ENCODE measurements at places on chromosomes 12 and 14.

- no peak for DNase-seq
Measured at GRCh38 chr14:74308695-74309094, 6.0 kb upstream of the ABCD4 start.

- peak; percentile 55 for DNase-seq
Measured at GRCh38 chr12:124740691-124741137, 123.0 kb downstream of the SCARB1 start.

DNA sequence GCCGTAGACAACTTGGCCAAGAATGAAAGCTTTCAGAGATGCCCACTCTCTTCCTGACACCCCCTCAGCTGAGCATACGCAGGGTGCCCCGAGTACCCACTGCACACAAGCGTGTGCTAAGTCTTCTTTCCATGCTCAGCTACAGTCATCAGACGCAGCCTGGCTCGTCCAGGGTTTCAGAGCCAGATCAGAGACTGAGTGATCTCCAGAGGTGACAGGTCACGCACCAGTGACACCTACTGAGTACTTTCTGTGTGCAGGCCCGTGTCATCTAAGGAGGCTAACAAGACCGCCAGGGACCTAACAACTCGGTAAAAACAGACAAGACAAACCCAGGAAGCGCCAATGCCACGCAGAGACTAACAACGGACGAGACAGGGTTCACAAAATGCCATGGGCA is 25.1 kb downstream of the STX2 start:
- DNase-seq, result no peak

GRCh38 chr12:43480591-43480990 is 71.4 kb downstream of the ADAMTS20 start:
- DNase-seq, result no peak

DNA sequence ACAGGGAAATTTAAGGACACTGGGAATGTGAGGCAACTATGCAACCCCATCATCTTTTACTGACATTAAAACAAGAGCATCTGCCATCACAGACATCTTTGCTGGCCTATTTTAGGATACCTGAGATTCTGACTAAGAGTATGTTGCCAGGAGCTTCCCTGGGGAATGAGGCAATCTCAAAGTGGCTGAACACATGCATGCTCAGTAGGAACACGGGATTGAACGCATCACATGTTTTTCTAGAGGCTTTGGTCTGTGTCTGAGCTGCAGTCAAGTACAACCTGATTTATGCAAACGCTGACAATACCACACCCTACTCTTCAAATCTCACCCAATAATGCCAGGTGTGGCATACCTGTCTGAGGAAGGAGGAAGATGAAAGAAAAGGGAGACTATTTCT is 416.5 kb downstream of the NELL2 start:
- DNase-seq, result no peak

- no peak for DNase-seq
Measured at GRCh38 chr12:67968321-67968720, 20.9 kb upstream of the IFNG-AS1 start.

DNA sequence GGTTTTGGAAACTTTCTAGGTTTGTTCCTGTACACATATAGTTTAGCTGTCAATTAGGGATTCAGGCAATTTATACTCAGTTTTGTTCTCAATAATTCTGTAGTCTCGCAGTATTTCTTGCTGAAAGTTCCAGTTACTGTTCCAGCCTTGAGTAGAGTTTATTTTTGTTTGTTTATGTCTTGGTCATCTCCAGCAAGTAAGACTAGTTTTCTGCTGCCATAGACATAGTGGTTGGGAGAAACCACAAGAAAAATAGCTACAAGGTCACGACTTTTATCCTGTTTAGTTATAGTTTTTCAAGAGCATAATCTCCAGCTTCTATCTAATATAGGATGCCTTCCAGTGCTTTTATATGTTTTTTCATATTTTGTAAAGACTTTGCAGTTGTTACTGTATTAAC is 99.6 kb upstream of the FOXG1 start:
- no peak for DNase-seq

GRCh38 chr12:95591731-95592130 is 40.5 kb upstream of the USP44 start:
- DNase-seq, result no peak

- no peak for DNase-seq
Measured at GRCh38 chr12:122348505-122348904, 74.0 kb downstream of the CLIP1 start.

DNA sequence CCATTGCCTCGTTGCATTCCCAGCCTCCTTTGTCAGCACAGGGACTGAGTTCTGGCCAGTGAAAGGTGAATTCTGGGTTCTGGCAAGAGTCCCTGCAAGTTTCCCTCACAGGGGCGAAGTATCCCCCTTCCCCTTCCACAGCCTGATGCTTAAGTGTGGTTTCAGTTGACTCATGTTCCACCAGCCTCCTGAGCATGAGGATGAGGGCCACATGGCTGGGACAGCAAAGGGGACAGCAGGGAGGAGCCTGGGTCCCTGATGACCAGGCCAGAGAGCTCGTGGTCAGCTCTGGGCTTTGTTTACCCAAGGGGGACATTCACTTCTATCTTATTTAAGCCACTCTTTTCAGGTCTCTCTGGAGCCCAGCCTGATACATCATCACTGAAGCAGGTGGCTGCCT is 36.5 kb downstream of the CACNA2D4 start:
- DNase-seq, result no peak

DNA sequence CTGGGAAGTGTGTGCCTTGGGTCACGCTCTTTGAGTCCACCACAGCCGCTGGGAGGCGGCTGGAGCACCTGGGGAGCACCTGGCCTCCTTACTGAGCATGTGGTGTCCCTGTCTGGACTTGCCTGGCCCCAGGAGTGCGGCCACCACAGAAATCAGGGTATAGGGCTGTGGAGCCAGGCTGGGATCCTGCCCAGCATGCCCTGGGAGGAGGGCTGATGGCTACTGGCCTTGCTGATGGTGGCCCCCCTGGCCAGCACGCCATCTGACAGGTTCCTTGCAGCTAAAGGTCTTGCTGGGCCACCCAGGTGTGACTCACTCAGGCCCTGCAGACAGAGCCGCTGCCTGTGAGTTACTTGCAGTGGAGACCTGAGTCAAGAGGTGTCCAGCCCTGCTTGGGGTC is 6.0 kb downstream of the ULK1 start:
- peak; percentile 28 for DNase-seq

GRCh38 chr12:57896434-57897201 is 44.7 kb upstream of the ATP23 start:
- DNase-seq, result peak; percentile 51

- no peak for DNase-seq
Measured at GRCh38 chr14:88910386-88910785, 85.9 kb downstream of the TTC8 start.

DNA sequence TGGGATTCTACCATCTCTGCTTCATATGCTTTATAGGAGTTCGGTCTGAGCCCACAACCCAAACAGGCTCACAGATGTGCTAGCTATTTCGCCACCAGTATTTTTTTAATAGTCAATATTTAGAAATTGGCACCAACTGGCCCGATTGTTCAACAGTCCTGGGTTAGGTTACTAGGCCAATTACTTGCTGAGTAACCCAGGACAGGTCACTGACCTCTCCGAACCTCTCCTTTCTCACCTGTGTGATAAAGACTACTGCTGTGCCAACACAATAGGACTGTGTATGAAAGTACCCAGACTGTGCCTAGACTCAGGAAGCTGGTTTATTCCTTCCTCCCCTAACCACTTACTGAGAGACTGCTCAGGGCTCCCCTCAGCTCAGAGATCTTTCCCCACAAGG is 8.3 kb downstream of the BDKRB2 start:
- no peak for DNase-seq

DNA sequence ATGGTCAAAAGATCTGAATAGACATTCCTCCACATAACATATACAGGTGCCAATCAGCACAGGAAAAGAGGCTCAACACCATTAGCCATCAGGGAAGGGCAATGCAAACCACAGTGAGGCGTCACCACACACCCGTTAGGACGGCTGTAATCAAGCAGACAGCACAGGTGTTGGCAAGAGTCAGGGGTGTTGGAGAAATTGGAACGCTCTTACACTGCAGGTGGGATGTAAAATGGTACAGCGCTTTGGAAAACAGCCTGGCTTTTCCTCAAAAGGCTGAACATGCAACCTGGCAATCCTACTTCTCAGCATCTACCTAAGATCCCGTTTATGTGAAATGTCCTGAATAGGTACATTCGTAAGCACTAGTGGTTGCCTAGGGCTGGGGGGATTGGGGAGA is 21.5 kb upstream of the MMP17 start:
- no peak for DNase-seq

DNA sequence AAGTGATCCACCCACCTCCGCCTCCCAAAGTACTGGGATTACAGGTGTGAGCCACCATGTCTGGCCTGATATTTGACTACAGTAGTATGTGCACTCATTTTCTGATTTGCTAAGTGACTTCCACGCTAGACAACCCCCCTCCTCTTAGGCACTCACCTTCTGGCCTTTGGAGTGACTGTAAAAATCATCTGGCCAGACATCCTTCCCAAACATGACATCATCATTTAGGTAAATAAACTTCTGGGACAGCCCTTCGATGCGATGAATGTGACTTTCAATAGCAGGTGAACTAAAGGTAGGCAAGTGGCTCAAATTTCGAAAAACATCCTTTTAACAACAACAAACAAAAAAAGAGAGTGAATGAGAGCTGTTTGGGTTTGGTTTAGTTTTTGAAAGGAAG is 30.6 kb upstream of the SYCP3 start:
- no peak for DNase-seq

DNA sequence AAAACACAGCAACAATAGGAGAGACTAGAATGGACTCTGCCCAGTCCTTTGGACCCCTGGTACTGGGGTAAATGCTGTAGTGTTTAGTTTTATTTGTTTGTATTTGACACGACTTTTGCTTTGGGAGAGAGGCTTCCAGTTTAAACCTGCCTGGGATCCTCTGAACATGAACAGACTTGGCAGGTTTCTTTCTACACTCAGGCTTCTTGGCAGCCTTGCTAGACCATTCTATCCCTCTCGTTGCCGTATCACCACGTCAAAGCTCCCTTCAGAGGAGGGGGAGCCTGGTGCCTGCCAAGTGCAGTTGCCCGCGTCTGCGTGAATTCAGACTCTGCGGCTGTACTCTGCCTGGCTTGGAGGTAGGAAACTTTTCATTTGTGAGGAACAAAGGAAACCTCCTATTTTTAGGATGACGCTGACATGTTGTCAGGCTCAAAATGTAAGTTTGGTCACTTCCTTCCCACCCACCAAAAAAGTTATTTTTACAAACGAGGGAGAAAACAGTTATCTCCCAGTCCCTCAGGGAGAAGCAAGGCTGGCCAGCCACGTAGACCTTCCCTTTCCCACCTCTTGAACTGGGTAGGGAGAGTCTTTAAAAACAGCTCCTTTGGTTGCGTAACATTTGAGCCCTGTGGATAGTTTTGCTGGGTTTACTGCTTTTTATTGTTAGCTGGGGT is 25.9 kb downstream of the CD9 start:
- DNase-seq, result no peak

GRCh38 chr12:119381471-119382235 is 47.1 kb downstream of the CCDC60 start:
- no peak for DNase-seq

GRCh38 chr12:65663648-65664047 is 160.6 kb upstream of the HMGA2 start:
- DNase-seq, result no peak

DNA sequence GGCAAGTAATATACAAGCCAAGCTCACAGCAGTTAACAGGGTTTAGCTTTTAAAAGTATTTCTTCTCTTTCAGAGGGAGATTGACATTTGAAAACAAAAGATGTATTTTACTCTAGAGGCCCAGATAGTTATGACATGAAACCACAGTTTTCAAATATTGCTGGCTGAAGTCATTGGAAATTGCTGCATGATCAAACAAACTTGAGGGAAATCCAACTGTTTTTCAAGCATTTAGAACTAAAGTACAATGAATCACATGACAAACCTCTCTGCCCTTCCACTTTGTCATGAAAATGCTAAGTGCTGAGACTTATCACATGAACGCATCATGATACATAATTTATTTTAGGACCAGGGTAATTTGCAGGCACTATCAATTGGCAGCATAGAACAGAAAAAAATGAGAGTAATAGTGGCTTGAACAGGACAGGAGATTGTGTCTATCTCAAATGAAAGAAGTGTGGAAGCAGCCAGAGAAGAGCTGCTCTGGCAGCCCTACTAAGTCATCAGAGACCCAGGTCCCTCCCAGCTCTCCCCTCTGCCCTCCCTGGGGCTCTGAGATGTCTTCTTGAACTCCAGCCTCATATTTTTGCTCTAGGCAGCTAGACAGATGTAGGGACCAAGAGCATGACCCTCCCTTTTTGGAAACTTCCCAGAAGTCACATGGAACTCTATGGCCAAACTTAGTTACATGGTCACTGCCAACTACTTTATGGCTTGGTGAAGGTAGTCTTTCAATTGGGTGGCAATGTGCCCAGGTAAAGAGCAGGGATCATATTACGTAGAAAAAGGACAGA is 90.1 kb upstream of the PELI2 start:
- no peak for DNase-seq

DNA sequence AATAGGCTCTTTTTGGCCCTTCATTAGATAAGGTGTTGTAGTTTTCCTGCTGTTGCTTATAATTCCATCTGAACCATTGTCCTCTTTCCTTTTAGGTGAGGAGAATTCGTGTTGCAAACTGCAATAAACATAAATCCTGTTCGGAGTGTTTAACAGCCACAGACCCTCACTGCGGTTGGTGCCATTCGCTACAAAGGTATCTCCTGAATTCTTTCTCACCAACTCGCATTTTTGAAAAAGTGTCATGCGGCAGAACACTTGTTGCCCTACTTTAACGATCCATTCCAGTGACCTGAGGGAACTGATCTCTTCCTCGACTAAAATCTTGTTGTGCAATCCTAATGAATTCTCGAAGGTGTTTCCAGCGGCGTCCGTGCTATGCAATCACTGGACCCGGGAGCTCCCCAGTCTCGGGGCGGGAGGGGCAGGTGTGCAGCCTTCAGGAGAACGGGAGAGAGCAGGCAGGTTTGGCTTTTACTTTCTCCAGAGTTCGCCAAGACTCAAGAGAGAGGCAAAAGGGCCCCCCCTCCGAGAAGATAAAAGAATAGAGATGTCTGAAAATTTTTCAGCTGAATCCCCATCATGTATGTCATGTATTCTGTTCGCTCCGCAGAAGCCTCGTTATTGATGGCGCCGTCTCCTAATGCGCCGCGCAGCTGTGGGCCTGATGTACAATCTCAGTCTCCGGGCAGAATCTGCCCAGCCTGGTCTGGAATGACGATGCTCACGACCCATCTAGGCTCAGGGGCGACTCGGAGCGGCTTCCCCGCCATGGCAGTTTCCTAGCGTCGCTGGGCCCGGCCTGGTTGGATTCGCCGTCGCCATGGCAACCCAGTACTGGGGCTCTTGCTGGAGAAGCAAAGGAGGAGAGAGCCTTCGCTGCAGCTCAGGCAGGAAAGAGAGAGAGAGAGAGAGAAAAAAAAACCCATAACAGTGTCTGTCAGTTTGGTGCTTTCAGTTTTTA is 38.2 kb downstream of the PLXNC1 start:
- no peak for DNase-seq

DNA sequence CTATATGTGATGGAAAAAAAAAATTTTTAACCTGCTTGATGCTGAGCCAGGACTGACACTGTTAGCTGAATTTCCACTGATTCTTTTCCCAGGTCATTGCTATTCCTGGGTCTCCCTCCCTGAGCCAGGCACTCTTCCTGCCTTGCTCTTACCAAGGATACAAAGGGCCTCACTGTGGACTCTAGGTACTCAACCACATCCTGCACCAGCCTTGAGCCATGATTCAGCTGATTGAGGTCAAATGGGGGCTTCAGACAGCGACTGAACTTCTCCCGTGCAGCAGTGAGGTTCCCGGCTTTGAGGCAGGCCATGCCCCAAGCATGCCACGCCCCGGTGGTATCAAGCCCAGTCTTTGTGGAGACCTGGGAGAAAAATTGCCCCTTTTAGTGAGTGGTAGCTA is 54.3 kb downstream of the ZFYVE26 start:
- DNase-seq, result no peak

GRCh38 chr12:118521036-118521370 is 144.6 kb downstream of the SUDS3 start:
- no peak for DNase-seq
